ENCODE measurements at places on chromosomes 4 and X. TPM values are rescaled to one million over a fixed set of nuclear protein-coding genes. Genes with fewer than 3 reads are reported as not detected.
A peak's percentile ranks its signal among the peaks of the same experiment; 100 is the strongest.

- no peak for DNase-seq
Measured at GRCh38 chr4:152849350-152849749, 69.6 kb downstream of the ARFIP1 start.

GRCh38 chr4:127995776-127996175 lies 30.6 kb downstream of the ABHD18 start:
- peak; percentile 9 for DNase-seq

GRCh38 chr4:164876700-164877324 lies at the start of gene APELA:
Gene APELA, plus strand, starts transcription at chr4:164877178. Its CDS starts 154 bp downstream, at chr4:164877332.
- peak; percentile 71 for DNase-seq

DNA sequence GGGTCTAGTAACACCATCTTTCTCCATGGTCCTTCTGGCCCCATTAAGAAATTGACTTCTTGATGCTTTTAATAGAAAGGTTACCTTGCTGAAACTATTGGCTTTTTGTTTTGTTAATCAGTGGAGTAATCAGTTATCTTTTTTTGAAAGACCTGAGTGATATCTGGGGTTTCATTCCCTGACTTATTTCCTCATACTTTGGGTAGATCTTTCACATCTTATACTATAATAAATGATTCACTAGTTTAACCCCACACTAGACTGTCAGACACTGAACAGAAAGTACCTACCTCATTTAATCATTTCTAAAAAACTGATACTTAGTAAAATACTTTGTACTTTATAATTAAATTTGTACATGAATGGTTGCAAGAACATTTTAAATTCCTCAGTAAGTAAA lies 1021.1 kb downstream of the STIM2 start:
- no peak for DNase-seq

DNA sequence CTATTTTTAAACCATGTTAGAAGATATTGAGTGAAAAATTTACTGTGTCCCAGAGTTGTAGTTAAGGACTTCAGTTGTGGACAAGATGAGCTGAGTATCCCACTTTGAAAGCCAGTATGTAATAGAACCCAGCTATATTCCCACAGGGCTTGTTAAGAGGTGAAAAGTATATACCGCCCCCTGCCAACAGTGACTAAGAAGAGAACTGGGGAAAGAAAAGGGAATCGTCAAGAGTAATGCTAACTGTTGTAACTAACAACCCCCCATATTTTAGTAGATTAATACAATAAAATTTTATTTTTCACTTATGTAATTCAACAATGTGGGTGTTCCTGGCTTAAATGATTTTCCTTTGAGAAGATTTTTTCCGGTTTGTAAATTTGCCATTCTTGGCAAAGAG lies 250.4 kb upstream of the GIMD1 start:
- no peak for DNase-seq

DNA sequence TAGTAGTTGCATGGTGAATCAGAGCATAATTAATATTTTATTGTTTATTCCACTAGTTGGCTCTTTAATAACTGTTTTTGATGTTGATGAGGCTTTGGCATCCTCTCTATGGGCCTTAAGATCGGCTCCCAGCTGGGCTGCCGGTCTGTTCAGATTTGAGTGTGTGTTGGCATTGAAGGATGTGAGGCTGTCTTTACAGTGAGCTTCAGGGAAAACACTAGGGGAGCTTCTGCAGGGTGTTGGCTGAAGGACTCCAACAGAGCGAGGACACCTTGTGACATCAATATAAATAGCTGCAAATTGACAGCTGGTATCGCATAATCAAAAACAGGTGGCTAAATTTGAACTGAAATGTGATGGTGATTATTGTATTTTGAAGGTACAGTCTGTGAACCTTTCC lies 322.0 kb downstream of the FSTL5 start:
- no peak for DNase-seq

- no peak for DNase-seq
Measured at GRCh38 chr4:8340781-8341241, 71.3 kb downstream of the HTRA3 start.

GRCh38 chr4:113979905-113980615 lies 613 bp upstream of the ARSJ start:
- peak; percentile 70 for DNase-seq

- DNase-seq: no peak
Measured at GRCh38 chr4:71713611-71714203, 70.2 kb downstream of the GC start.

GRCh38 chrX:119121341-119121740 lies 6.3 kb downstream of the KIAA1210 start:
- DNase-seq: no peak

DNA sequence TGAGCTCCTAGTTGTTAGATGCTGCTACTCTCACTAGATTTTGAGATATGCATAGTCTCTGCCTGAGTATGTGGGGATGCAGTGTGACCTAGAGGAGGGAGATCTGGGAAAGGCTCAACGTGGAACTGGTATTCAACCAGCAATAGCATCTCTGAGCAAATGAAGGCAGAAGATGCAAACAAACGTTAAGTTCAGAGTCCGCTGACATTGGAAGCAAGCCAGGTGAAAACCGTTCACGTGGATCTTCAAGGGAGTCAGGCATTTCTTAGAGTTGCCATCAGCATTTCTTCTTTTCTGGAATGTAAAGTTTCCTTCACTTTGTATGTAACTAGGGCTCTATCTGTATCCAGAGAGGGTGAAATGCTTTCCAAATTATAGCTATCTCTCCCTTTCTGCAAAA lies 59.9 kb downstream of the C4orf51 start:
- DNase-seq: no peak

The NUDT10 gene
- 7.8 TPM for total RNA-seq

The DCAF12L1 gene
- total RNA-seq: not detected

The ERCC6L gene
- 14.4 TPM for total RNA-seq

The GPR173 gene
- 0.19 TPM for total RNA-seq

The CASP3 gene
- 46.5 TPM for total RNA-seq

The FDCSP gene
- not detected for total RNA-seq
